Activated naive CD4-positive, alpha-beta T cell treated with Interleukin-2 at 50 U/mL for 16 hours (primary cell): ENCODE measurements at places on chromosomes 12 and 14.

DNA sequence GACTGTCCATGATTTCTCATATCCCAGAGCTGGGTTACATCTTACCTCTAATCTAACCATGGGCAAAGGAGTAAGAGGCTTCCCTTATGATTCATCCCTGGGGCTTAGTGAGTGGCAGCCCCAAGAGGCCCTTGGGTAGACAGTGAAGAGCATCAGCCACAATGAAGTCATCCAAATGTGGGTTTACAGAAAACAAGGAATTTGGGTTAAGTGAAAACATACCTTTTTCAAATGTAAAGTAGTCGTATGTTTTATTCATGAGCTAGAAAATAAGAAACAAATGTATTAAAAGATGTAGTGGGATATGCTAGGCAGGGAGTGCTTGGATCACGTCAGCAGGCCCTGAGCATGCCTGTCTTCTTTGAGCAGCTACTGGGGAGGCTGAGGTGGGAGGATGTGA lies 54.0 kb upstream of the ELK3 start:
- no peak for DNase-seq

DNA sequence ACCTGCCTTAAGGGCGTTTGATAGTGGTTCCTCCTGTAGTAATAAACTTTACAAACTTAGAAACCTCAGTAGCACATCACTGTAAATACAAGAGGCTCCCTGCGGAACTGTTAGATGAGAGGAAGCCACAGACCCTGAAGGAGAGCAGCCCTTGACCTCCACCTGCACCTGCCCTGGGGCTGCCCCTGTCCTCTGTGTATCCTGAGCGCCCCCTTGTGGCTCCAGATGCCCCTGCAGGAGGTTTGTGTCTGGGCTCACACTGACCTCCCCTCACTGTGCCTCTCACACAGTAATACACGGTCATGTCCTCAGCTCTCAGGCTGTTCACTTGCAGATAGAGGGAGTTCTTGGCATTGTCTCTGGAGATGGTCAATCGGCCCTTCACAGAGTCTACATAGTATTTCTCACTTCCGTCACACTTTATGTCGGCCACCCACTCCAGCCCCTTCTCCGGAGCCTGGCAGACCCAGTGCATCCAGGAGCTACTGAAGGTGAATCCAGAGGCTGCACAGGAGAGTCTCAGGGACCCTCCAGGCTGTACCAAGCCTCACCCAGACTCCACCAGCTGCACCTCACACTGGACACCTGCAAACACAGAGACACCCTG lies 1059.8 kb downstream of the TMEM121 start:
- peak; percentile 64 for DNase-seq

DNA sequence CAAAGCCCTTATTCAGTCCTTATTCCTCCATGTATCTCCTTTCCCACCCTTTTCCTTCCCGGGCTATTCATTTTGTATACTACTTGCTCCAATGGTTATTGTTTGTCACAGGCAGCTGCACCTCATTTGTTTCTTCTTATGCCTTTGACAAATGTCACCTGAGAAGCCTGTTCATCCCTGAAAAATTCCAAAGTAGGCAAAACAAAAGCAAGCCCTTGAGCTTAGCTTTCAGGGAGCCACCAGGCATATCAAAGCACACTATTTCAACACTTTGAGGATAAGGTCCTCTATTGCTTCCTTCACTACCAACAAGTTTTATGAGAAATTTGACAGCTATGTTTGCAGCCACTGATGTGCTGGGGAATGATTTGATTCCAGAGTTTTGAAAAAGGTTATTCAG lies 738.7 kb upstream of the LMO3 start:
- DNase-seq = no peak

- DNase-seq = peak; percentile 3
Observed at GRCh38 chr14:95895720-95896119, 19.1 kb downstream of the TUNAR start.

DNA sequence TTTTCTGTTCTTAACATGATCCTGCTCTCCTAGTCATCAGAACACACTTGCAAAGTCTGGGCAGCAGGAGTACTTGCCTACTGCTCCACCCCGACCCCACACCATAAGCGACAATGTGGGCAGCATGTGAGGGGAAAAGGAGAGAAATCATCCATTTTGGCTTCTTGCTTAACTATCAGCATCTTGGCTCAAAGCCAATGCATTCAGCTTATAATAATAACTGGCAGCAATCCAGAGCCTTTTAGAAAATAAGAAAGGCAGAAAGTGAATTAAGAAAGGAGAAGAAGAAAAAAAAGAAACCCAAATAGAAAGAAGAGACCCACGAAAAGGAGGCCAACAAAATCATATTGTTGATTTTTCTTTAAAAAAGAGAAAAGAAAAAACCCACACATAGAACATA lies 930.8 kb downstream of the BCL11B start:
- DNase-seq = no peak

GRCh38 chr14:57970594-57970993 lies 104.7 kb upstream of the SLC35F4 start:
- no peak for DNase-seq

GRCh38 chr12:109827566-109828550 lies 5.3 kb downstream of the TRPV4 start:
- no peak for DNase-seq

DNA sequence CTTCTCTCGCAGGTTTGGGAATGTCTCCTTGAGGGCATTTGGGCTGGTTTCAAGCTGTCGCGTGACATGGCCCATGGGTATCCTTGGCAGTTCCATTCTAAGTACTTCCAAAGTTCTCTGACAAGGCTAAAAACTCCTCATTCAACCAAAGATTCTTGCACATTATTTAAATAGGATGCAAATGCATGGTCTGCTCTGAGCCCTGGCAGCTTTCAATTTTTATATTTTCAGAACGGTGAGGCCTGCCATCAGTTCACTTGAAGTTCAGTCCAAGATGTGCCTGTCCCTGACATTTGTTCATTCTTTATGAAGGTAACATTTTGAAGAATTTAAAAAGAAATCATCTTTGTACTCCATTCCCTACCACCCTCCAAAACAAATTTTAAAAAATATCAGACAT lies 160.0 kb downstream of the KCNA5 start:
- no peak for DNase-seq

DNA sequence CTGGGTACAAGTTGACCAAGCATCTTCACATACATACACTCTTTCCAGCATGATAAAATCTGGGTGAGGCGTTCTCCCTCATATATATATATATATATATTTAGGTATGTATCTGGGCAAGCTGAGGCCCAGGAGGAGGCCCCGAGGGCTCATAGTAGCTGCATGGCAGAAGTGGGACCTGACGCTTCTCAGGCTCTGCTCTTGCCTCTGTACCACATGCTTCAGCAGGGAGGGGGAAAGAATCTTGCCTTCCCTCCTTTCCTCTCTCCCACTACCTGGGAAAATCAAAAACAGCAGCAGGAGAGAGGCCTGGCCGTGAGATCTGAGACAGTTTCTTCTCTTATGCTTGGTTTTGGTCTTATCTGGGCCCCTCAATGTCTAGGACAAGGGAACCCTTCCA lies 9.2 kb downstream of the PPP1R1A start:
- no peak for DNase-seq

- DNase-seq = no peak
Observed at GRCh38 chr14:34087571-34087970, 136.7 kb upstream of the EGLN3 start.

- DNase-seq = no peak
Observed at GRCh38 chr14:77589099-77589498, 27.3 kb downstream of the SPTLC2 start.

- DNase-seq = peak; percentile 58
Observed at GRCh38 chr12:57479376-57480115, at the start of gene ARHGAP9. Gene ARHGAP9 (minus strand): TSS chr12:57479866. CDS start chr12:57479406, 460 bp downstream.

- DNase-seq = no peak
Observed at GRCh38 chr12:132461526-132461925, 28.4 kb upstream of the FBRSL1 start.

GRCh38 chr12:92045852-92046251 lies 99.8 kb downstream of the BTG1 start:
- no peak for DNase-seq

- no peak for DNase-seq
Observed at GRCh38 chr12:54438517-54438916, 19.5 kb upstream of the ITGA5 start.

GRCh38 chr14:104792945-104793702 lies 2.4 kb downstream of the AKT1 start:
- no peak for DNase-seq

DNA sequence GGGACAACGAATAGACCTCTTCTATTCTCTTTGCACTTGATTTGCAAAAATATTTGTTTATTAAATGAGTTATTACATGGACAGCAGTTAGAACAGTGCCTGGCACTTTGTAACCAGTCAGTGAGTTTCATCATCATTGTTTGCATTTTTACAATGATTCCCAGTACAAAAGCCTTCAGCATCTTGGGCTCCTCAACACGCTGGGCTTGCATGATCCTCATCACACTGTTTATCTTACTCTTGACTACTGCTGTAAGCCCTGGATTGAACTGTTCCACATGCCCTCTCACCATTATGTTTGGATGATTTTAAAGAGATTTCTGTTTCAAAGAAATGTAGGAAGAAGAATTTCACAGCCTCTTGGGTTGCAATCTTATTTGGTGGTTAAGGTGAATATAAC lies 204.3 kb downstream of the PELI2 start:
- DNase-seq = no peak
